Kidney (tissue), 22 donors: ENCODE measurements at places on chromosomes 11 and 22. TPM values are rescaled to one million over a fixed set of nuclear protein-coding genes. Genes with fewer than 3 reads are reported as not detected.

DNA sequence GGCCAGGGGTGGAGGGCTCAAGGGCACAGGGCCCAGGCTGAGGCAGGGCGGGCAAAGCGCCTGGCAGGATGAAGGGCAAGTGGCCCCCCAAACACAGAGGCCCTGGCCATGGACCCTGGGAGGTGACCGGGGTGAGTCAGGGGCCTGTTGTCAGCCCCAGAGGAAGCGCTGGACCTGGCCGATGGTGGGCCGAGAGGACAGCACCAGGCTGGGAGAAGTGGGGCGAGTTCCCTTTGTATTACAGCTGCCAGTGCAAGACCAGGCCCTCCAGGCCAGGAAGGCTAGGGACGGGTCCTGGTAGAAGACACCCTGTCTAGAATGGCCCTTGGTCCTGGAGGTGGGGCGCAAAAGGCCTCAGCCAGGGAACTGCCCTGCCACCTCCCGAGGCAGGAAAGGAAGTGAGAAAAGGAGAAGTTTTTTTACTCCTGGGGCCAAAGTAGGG lies 12.8 kb downstream of the CXCR5 start:
- H3K36me3 ChIP-seq, result no peaks in the 10 kb centered on the region
- DNase-seq, result no peak
- no peaks in the 10 kb centered on the region for H3K4me1 ChIP-seq
- no peak overlapping the region for H3K4me3 ChIP-seq
- H3K27ac ChIP-seq, result no peak overlapping the region

DNA sequence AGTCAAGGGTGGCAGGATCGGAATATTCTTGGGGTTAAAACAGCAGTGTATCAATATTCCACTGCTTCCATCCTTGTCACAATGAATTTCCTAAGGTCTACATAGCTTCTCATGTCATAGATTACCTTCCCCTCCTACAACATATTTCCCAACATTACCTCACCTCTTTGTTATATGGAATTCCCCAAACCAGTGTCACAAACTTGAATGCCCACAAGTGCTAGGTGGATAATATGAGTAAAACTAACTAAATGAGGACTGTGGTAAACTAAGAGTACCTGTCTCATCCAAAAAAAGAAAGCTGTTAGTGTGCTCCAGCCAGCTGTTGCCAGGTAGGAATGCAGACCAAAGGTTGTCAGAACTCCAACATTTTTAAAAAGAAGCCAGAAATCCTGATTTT lies 17.0 kb upstream of the NUCB2 start:
- no peak for DNase-seq
- no peaks in the 10 kb centered on the region for H3K4me1 ChIP-seq
- no peaks in the 10 kb centered on the region for H3K27me3 ChIP-seq
- no peak overlapping the region for H3K27ac ChIP-seq

DNA sequence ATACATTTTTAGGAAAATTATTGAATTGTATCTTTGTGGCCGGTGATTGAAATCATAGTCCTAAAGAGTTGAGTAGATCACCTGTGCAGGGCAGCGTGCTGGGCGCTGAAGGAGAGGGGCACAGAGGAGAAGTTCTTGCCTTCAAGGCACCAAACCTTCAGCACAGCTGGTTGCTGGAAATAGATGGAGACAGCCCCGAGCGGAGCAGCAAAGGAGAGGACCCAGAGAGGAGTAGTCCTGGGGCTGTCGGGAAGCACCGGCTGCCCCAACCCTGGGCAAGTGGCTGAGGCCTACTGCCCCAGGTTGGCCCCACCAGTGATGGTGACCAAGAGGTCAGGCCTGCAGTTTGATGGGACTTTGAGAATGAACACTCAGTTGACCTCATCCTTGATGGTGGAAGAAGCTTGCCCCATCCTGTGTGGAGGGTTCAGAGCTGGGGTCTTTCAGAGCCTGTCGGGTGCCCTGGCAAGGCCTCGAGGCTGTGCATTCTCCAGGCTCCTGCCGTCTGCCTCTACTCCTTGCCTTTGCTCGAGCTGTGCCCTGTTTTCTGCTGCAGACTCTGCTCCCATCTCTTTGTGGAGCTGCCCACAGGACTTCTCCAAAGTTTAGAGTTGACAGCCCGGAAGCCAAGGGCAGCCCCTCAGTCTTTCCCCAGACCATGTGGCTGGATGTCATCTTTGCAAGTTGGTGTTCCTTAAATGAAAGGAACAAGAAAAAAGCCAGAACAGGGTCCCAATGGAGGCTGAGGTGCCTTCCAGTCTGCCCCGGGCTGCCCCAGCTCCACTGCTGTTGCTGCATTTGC lies 285.1 kb downstream of the TBC1D22A start:
- no peaks in the 10 kb centered on the region for H3K27me3 ChIP-seq
- H3K4me1 ChIP-seq, result no peaks in the 10 kb centered on the region

DNA sequence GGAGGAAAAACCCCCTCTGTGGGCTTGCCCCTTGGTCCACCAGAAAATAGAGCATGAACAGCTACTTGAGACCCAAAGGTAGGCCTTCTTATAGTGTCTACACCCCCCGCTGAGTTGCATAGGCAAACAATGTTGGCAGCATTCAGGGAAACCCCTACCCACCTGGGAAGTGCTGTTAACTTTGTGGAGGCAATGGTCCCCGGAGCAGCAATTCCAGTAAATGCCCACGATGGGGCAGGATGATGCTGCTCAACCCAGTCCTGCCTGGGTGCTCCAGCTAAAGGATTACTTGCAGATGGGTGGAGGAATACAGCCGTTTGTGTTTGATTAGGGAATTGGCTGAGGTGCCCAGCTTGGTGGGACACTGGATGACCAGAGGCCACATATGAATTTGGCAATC lies 381.3 kb upstream of the ANO5 start:
- H3K4me3 ChIP-seq, result no peak overlapping the region
- H3K27ac ChIP-seq, result no peak overlapping the region
- DNase-seq, result no peak
- H3K27me3 ChIP-seq, result no peaks in the 10 kb centered on the region
- H3K36me3 ChIP-seq, result no peaks in the 10 kb centered on the region
- H3K4me1 ChIP-seq, result no peaks in the 10 kb centered on the region

- no peaks in the 10 kb centered on the region for H3K27me3 ChIP-seq
- H3K4me3 ChIP-seq, result no peak overlapping the region
- no peak overlapping the region for H3K27ac ChIP-seq
- DNase-seq, result no peak
- H3K36me3 ChIP-seq, result no peaks in the 10 kb centered on the region
These were observed 289.9 kb downstream of the TENM4 start for GRCh38 chr11:79150966-79151365.

The KDELR3 gene
- total RNA-seq, result 16.7 TPM

The NECTIN1 gene
- 13.2 TPM for total RNA-seq

The RFPL1 gene
- total RNA-seq, result not detected

DNA sequence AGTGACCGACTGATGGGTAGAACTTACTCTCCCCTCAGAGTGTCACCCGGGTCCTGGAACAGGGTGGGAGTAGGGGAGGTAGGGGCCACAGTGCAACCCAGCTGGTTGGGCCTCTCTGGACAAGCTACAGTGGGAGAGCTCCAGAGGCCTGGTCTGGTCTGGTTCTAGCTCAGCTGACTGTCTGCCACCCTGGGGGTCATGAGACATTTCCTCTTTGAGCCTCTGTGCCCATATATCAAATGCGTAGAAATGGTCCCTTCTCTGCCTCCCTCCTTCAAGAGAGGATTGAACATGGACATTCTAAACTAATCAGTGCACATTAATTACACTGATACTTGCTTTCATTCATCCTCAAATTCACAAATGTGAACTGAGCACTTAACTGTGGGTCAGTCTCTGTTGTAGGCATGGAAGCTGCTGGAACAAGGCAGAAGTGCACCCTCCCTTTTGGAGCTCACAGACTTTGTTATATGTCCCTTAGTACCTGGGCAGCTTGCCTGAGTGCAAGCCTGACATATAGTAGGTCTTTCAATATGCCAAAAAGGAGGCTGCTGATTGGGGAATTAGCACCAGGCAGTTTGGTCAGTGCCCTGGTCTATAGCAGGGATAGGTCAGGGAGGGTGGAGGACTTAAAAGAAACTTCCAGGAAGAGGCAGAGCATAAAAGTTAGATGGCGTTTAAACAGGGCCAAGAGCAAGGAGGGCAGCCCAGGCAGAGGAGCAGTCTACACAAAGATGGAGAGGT lies 25.7 kb downstream of the ARHGEF17 start:
- H3K4me3 ChIP-seq, result no peak overlapping the region
- peaks cover 14% of the 10 kb centered on the region for H3K4me1 ChIP-seq
- H3K27ac ChIP-seq, result peak overlapping the region; percentile 59
- no peaks in the 10 kb centered on the region for H3K27me3 ChIP-seq
- no peaks in the 10 kb centered on the region for H3K36me3 ChIP-seq
- DNase-seq, result no peak

DNA sequence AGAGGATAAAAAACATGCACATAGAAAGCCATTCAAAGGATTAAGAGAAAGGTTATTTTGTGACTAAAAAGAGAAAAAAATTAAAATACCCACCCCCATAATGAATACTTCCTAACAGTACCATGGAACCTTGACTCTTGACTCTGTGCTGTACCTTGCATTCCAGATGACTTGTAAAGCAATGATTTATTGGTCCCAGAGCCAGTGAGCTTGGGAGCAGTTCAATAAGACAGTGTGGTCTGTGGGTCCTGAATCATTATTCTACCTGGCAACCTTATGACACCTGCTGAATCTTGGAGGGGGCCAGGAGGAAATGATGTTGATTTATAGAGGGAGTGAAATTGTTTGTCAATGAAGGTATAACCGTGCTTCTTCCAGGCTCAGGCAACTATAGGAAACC lies 34.2 kb upstream of the PAX6 start:
- H3K27me3 ChIP-seq, result no peaks in the 10 kb centered on the region
- no peak overlapping the region for H3K27ac ChIP-seq
- no peaks in the 10 kb centered on the region for H3K36me3 ChIP-seq
- H3K4me1 ChIP-seq, result no peaks in the 10 kb centered on the region
- DNase-seq, result no peak

DNA sequence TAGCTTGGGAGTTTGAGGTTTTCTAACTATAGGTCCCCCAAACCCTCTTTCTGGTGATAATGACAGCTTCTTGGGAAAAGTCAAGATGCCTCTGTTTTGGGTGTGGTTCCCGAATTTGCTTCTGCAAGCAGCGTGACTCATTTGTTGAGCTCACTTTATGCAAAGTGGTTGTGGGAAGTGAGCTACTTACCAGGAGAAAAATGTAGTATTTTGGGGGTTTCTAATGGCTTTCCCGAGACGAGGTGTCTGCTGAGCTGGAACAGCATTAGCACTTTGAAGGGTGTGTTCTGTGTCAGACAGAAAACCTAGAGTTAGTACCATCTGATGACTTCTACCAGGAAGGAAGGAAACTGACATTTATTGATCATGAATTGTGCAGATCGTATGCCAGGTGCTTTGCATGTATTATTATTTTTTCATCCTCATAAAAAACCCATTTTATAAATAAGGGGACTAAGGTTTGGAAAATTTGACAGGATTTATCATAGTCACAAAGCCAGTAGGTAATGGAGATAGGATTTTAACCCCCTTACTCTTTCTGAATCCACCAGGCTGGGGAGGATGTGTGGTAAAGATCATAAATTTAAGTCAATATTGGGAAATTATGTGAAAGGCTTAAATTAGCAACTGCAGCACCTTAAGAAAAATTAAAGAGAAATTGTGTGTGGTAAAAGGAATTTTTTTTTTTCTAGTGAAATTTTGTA lies 108.8 kb upstream of the CD44 start:
- no peaks in the 10 kb centered on the region for H3K27me3 ChIP-seq
- no peak overlapping the region for H3K27ac ChIP-seq
- DNase-seq, result no peak
- H3K4me1 ChIP-seq, result no peaks in the 10 kb centered on the region
- no peak overlapping the region for H3K4me3 ChIP-seq
- H3K36me3 ChIP-seq, result no peaks in the 10 kb centered on the region

- no peak overlapping the region for H3K4me3 ChIP-seq
- no peaks in the 10 kb centered on the region for H3K27me3 ChIP-seq
- H3K36me3 ChIP-seq, result no peaks in the 10 kb centered on the region
- H3K27ac ChIP-seq, result peak overlapping the region; percentile 26
- peaks cover 13% of the 10 kb centered on the region for H3K4me1 ChIP-seq
These were observed 15.3 kb upstream of the SYTL2 start for GRCh38 chr11:85826116-85826855.

The LARGE2 gene
- total RNA-seq, result 13.1 TPM

GRCh38 chr11:121053244-121053643 lies 29.3 kb downstream of the TBCEL start:
- H3K36me3 ChIP-seq, result peaks cover 34% of the 10 kb centered on the region
- no peak for DNase-seq
- H3K4me3 ChIP-seq, result no peak overlapping the region

GRCh38 chr11:91946397-91946951 lies 278.1 kb upstream of the FAT3 start:
- no peak overlapping the region for H3K27ac ChIP-seq
- no peaks in the 10 kb centered on the region for H3K4me1 ChIP-seq
- H3K36me3 ChIP-seq, result no peaks in the 10 kb centered on the region
- DNase-seq, result no peak
- no peak overlapping the region for H3K4me3 ChIP-seq
- H3K27me3 ChIP-seq, result no peaks in the 10 kb centered on the region

GRCh38 chr11:60928563-60929001 lies 4.3 kb downstream of the TMEM132A start:
- DNase-seq, result no peak
- H3K36me3 ChIP-seq, result no peaks in the 10 kb centered on the region
- H3K4me3 ChIP-seq, result no peak overlapping the region
- H3K27ac ChIP-seq, result no peak overlapping the region

DNA sequence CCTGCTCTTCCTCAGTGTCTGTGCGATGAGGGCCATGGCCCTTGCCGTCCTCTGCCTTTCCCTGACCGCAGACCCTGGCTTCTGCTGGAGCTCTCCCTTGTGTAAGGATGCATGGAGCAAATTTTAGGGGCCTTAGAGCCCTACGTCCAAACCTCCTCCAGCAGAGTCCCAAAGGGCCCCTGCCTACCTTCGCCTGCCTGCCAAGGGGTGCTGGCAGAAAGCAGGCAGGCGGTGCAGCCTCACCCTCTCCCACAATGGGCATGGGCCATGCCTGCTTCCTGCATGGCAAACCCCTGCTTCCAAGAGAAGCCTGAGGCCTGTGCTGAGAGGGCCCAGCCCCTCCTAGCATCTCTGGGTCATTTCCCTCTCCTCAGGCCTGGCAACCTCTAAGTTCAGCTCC lies 71.3 kb upstream of the FGF3 start:
- H3K27ac ChIP-seq, result no peak overlapping the region
- no peaks in the 10 kb centered on the region for H3K36me3 ChIP-seq
- no peak for DNase-seq
- no peaks in the 10 kb centered on the region for H3K27me3 ChIP-seq
- peaks cover 11% of the 10 kb centered on the region for H3K4me1 ChIP-seq
